Fibroblast of skin of abdomen (primary cell): ENCODE measurements at places on chromosomes 7 and 10.

- no peak for DNase-seq
These were observed 38.7 kb downstream of the PPIF start for GRCh38 chr10:79385804-79386531.

DNA sequence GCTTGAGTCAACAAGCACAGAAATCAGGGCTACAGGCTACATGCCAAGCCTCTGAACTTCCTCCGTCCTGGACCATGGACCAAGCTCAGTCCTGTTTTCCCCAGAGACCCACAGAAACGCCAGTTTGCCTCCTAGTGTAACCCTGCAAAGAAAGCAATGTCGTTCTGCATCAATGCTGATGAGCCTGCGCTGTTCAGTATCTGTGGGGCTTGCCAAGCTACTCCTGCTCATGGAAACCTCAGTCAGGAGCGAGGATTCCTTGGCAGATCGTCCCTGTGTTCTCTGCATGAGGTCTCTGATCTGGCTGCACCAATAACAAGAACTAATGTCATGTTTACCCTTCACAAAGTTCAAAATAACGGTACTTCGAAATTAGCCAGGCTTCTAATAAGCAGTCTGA, 495.5 kb upstream of the C7orf33 start:
- no peak for DNase-seq

- DNase-seq, result no peak
These were observed 114.1 kb downstream of the RNF216 start for GRCh38 chr7:5667391-5667790.

DNA sequence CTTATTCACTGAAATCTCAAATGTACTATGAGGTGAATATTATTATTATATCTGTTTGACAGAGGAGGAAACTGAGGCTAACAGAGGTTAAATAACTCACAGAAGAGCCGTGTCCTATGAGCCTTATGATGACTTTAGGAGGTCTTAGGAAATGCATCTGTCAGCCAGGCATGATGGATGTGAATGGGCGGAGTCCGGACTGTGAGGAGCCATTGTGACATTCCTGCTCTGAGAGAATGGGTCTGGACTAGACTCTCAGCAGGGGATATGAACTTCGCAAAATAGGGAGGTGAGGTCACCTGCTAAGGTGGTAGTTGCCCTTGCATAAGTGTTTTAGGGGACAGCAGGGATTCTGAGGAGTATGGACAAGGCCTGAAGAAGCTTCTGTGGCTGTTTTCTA, 153.6 kb downstream of the TMEM178B start:
- no peak for DNase-seq

- no peak for DNase-seq
These were observed 88.5 kb downstream of the COL13A1 start for GRCh38 chr10:69890065-69890847.

- DNase-seq, result no peak
These were observed 161.8 kb downstream of the NRF1 start for GRCh38 chr7:129773328-129773731.

DNA sequence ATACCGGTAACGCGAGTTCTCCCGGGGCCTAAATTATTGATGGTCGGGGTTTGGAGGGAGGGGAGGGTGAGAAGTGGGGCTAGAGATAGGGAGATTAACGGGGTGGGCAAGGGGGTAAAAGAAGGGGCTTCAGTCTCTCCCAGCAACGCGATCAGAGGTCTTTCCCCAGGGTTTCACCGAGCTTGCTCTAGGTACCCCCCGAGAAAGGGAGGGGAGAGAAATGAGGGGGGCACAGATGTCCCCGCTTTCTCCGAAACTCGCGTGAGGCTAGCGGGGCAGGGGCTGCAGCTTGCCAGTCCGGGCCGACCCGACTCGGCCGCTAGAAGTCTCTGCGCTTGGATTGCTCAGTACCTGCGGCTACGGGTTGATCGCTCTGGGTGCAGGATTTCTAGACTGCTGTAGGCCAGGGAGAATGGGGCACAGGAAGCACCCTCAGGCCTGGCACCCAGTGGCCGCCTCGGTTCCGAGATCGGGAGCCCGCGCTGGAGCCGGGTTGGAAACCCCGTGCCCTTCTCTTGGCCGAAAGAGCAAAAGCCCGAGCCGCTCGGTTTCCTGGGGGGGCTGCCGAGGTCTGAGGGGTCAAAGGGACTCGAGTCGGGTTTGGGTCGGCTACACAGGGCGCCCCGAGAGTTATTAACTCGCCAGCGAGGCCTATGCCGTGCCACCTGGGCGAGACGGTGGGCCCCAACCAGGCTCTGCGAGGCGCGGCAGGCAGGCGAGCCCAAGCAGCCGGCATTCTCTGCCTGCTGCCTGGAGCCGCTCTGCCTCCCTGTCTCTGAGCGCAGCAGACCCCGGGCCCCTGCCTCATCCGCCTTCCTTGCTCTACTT, 3.1 kb downstream of the PAX2 start:
- DNase-seq, result no peak

GRCh38 chr7:73995330-73995729, 32.6 kb upstream of the ELN start:
- DNase-seq, result peak; percentile 67

GRCh38 chr10:117694190-117694589, 151.6 kb downstream of the EMX2 start:
- peak; percentile 40 for DNase-seq

DNA sequence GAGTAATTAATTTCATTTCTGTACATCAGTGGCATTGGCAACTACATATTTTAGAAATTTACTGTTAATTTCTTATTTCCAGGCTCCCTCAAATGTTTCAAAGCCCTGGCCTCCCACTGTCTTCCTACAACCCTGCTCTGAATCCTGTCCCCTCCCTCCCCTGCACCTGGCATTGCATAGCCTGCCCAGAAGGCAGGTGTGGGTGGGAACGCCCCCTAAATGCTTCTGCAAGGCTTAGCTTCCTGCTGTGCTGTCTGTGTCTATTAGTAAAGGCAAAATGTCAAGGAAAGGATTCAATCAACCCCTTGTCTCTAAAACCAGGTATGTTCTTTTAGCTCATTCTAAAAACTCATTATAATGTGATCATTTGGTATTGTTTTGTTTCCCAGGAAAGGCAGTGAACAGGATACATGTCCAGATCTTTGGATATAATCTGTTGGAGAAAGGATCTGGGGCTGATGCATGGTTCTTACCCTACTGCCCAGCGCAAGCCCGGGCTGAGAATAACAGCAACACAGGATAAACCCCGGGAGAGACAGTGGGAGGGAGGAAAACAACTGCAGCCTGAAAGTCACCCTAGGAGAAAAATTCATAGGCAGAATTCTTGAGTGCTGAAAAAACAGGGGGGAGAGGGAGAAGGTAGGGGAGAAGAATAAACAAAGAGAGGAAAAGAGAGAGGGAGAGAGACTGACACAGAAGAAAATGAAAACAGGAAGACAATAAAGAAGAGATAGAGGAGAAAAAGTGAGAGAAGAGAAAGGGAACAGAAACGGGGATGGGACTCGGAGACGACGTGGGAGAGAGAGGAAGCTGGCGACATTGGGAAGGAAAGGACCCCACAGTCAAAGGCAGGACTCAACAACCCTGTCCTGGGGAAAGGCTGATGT, 589 bp downstream of the ZNF488 start:
- DNase-seq, result no peak

GRCh38 chr7:159117366-159118196, 27.1 kb downstream of the VIPR2 start:
- DNase-seq, result no peak
